ENCODE measurements at places on chromosomes 11 and 22.

- no peak for DNase-seq
Observed at GRCh38 chr11:27285761-27286160, 77.3 kb downstream of the CCDC34 start.

DNA sequence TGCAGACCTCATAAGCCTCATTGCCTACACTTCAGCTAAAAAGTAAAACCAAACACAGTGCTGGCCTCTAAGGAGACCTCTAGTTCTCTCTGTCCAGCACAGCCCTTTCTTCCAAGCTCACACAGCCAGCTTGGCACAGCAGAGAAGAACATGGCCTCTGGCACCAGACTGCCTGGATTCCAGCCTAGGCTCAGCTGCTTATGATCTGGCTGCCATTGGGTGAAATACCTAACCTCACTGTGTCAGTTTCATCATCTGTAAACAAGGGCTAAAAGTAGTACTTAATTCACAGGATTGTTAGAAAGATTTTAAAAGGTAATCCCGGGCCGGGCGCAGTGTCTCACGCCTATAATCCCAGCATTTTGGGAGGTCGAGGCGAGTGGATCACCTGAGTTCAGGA is 9.9 kb upstream of the ACER3 start:
- no peak for DNase-seq

DNA sequence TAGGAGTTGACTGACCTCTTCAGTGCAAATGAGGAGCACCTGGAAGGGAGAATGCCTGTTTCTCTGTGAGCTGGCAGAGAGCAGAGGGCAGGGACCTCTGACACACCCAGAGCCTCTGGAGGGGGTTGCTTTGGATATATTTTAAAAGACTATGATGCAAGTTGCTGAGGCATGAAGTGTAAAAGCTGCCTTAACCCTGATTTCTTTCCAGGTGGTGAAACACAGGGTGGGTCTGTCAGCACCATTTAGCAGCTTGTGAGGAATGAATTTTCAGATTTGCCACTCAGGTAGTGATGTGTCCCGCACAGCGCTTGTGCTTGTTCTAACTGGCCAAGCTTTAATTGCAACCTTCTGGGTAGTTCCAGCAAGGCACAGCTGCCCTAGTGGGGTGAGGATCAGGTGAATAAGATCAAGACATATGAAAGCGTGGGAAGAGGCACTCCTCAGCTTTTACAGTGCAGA is 90.2 kb downstream of the SWAP70 start:
- DNase-seq, result no peak

- DNase-seq, result no peak
Observed at GRCh38 chr22:24423519-24424000, 3.8 kb upstream of the ADORA2A start.

GRCh38 chr11:95104856-95105255 is 15.2 kb downstream of the ENDOD1 start:
- no peak for DNase-seq

Measured in cortex of kidney (tissue), 1 donor.